ENCODE measurements at places on chromosomes 4 and X. TPM values are rescaled to one million over a fixed set of nuclear protein-coding genes. Genes with fewer than 3 reads are reported as not detected.

- no peaks in the 10 kb centered on the region for H3K4me1 ChIP-seq
- H3K4me3 ChIP-seq, result no peak overlapping the region
- DNase-seq, result no peak
- H3K27ac ChIP-seq, result no peak overlapping the region
These were observed 93.2 kb upstream of the DIAPH2 start for GRCh38 chrX:96591421-96591820.

DNA sequence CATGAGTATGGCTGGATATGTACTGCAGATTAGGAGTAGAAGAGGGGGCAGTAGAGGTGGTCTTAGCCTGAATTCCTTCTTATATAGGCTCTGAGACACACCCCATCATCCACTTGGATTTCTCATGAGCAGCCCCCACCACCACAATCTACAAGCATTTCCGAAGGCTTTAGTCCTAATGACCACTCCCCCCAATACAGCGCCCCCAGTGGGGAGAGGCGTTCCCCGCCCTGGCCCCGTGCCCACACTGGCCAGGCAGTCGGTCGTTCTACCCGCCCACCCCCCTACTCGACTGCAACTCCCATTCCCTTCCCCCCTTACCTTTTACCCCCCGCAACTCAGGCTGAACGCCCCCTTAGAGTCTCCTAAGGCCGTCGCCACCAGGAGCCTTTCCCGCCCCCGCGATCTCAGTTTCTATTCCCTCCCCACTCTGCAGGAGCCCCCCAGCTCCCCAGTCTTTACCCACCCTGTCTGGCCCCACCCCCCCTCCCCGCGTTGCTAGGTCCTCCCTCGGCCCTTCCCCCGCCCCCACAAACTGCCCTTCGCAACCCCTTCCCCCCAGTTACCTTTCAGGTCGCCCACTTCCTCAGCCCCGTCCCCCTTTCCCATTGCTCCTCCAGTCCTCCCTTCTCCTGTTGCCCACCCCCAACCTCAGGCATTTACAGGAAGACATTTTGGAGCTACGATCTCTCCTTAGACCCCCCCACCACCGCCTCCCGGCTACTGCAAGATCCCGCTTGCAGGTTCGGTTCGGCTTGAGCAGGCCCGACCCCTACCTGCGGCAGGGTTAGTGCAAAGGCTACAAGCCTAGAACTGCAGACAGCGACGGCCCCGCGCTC is 468 bp downstream of the ZMYM3 start:
- H3K4me3 ChIP-seq, result peak overlapping the region; percentile 56
- no peaks in the 10 kb centered on the region for H3K36me3 ChIP-seq

- no peak overlapping the region for H3K27ac ChIP-seq
- no peaks in the 10 kb centered on the region for H3K4me1 ChIP-seq
- no peaks in the 10 kb centered on the region for H3K27me3 ChIP-seq
These were observed 39.4 kb downstream of the DCLK2 start for GRCh38 chr4:150117629-150118028.

DNA sequence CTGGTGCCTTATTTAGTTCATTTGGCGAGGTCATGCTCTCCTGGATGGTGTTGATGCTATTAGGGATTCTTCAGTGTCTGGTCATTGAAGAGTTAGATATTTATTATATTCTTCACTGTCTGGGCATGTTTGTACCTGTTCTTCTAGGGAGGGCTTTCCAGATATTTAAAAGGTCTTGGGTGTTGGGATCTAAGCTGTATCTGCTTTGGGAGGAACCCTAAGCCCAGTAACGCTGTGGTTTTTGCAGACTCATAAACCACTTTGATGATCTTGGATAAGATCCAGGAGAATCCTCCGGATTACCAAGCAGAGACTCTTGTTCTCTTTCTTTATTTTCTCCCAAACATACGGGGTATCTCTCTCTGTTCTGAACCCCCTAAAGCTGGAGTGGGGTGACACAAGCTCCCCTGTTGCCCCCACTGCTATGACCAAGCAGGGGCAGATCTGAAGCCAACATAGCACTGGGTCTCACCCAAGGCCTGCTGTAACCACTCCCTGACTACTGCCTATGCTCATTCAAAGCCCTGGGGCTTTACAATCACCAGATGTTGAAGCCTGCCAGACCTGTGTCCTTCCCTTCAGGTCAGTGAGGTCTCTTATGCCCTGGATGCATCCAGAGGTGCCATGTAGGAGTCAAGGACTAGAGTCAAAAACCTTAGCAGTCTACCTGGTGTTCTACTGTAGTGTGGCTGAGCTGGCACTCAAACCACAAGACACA is 187.6 kb downstream of the GUCY2F start:
- H3K4me1 ChIP-seq, result no peaks in the 10 kb centered on the region
- DNase-seq, result no peak
- H3K27me3 ChIP-seq, result no peaks in the 10 kb centered on the region
- H3K4me3 ChIP-seq, result no peak overlapping the region
- no peak overlapping the region for H3K27ac ChIP-seq
- H3K36me3 ChIP-seq, result no peaks in the 10 kb centered on the region

DNA sequence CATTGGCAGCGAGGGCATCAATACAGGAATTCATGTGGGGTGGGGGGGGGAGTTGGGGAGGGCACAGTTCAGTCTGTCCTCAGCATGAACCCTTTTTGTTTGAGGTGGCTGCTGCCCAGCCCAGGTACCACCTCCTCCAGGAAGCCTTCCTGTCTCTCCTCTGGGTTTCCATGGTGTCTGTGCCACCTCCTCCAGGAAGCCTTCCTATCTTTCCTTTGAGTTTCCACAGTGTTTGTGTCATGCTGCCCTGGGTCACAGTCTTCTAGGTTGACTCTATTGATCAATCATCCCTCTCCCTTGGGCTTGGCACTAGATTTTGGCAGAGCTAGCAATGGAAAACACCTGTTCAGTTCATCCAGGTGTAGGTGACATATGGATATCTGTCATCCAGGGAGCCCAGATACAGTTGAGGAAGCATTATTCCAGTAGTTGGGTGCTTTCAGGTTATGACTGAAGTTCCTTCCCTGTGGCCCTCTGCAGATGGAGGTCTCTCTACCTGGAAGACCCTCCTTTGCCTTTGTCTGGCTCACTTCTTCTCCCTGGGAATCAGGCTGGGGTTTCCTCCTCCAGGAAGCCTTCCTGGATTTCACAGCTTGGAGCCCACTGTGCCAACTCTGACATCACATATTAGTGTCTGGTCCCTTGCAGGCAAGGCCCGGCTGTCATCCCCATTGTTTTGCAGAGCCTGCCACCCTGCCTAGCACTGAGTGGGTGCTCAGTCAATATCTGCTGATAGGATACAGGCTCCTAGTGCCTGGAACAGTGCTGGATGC is 96.6 kb downstream of the SORCS2 start:
- no peak overlapping the region for H3K4me3 ChIP-seq
- no peaks in the 10 kb centered on the region for H3K27me3 ChIP-seq
- H3K4me1 ChIP-seq, result no peaks in the 10 kb centered on the region
- no peaks in the 10 kb centered on the region for H3K36me3 ChIP-seq
- H3K27ac ChIP-seq, result no peak overlapping the region

DNA sequence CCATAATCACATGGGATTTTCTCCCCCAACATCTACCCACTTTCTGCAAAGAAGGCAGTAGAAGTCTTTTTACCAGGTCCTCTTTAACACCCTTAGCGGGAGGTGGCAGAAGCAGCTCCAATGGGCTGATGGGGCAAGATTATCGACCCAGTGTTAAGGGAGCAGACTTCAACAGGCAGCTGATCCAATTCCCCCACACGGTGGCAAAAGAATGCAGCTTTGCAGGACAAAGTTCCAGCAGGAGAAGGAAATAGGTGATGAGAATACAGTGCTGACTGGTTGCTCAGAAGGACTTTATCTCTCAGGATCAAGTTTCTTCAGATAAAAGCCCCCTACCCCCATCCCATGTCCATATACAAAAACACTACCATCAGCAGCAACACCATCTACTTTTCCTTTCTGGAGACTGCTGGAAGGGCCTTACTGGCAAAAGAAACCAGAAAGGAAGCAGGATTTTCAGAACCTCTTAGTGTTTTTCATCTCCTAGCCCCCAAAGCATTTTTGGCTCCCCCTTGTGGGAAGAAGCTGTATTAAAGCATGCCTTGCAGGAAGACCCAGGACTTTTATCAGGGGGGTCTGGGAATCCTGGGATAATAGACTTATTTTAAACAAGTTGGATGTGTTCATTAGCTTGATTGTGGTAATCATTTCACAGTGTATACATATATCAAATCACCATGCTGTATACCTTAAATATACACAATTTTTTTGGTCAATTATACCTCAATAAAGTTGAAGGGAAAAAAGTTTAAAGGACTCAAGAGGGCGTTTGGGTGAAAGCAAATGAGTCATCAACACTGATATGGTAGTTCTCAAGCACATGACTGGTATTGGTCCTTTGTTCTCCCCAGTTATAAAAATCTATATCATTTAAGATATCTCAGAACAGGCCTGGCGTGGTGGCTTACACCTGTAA is 146.4 kb downstream of the GPC3 start:
- DNase-seq, result peak; percentile 50
- H3K36me3 ChIP-seq, result no peaks in the 10 kb centered on the region
- no peak overlapping the region for H3K27ac ChIP-seq
- H3K4me1 ChIP-seq, result no peaks in the 10 kb centered on the region
- no peaks in the 10 kb centered on the region for H3K27me3 ChIP-seq

TAF7L gene
- not detected for total RNA-seq

DNA sequence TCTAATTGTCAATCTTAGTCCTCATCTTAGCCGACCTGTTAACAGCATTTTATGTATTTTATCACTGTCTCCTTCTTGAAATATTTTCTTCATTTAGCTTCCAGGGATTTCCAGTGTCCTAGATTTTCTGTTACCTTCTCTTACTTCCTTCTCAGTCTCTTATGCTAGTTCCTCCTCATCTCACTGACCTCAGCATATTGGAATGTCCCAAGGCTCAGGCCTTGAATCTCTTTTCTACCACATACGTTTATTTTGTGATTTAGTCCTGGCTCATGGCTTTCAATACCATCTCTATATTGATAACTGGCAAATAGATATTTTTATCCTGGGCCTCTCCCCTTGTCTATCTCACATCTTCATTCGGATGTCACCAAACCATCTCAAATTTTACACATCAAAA is 61.1 kb downstream of the IQCM start:
- H3K27me3 ChIP-seq, result no peaks in the 10 kb centered on the region
- H3K4me1 ChIP-seq, result no peaks in the 10 kb centered on the region
- DNase-seq, result no peak
- H3K4me3 ChIP-seq, result no peak overlapping the region
- no peaks in the 10 kb centered on the region for H3K36me3 ChIP-seq
- no peak overlapping the region for H3K27ac ChIP-seq

ENPP6 gene
- total RNA-seq, result 0.53 TPM

- H3K4me3 ChIP-seq, result no peak overlapping the region
- no peaks in the 10 kb centered on the region for H3K4me1 ChIP-seq
- no peaks in the 10 kb centered on the region for H3K36me3 ChIP-seq
- no peak for DNase-seq
- no peaks in the 10 kb centered on the region for H3K27me3 ChIP-seq
These were observed 1006.0 kb upstream of the DIAPH2 start for GRCh38 chrX:95678679-95679078.

LEF1 gene
- total RNA-seq, result 3.4 TPM

DNA sequence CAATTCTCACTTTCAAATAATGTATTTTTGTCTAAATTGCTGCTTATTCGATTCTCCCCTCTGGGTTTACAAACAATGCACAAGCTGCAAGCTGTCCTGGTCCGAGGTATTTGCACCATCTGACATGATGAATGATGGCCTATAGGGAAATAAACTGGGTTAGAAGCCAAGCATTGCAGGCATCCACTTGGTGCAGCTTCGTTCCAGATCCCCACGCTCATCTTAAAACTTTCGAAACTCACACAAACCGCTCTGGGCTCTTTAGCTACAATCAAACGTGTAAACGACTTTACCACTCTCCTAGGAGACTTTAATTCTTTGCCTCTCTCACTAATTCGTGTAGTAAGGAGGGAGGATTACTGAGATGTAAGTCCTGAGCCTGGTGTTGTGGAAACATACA is 19.0 kb downstream of the PHKA2 start:
- DNase-seq, result no peak
- no peak overlapping the region for H3K4me3 ChIP-seq
- no peaks in the 10 kb centered on the region for H3K4me1 ChIP-seq
- H3K27me3 ChIP-seq, result peaks cover 3% of the 10 kb centered on the region
- H3K36me3 ChIP-seq, result no peaks in the 10 kb centered on the region

GRCh38 chrX:149120459-149120858 is 384.6 kb downstream of the IDS start:
- no peaks in the 10 kb centered on the region for H3K36me3 ChIP-seq
- DNase-seq, result no peak
- no peak overlapping the region for H3K4me3 ChIP-seq

DNA sequence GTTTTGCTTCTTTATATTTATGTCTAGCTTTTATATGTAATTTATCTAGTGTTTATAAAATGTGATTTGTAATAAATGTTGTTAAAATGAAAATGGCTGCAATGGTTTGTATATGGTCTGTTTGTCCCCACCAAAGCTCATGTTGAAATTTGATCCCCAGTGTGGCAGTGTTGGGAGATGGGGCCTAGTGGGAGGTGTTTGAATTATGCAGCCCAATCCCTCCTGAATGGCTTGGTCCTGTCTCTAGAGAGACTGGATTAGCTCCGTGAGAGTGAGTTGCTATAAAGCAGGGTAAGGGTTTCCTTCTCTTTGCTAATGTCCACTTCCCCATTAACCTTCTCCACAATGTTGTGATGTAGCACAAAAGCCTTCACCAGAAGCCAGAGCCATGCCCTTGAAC is 30.0 kb upstream of the JADE3 start:
- DNase-seq, result no peak
- no peaks in the 10 kb centered on the region for H3K27me3 ChIP-seq
- no peak overlapping the region for H3K4me3 ChIP-seq
- no peak overlapping the region for H3K27ac ChIP-seq
- no peaks in the 10 kb centered on the region for H3K36me3 ChIP-seq
- no peaks in the 10 kb centered on the region for H3K4me1 ChIP-seq
